ENCODE measurements at places on chromosomes 12 and 14.

DNA sequence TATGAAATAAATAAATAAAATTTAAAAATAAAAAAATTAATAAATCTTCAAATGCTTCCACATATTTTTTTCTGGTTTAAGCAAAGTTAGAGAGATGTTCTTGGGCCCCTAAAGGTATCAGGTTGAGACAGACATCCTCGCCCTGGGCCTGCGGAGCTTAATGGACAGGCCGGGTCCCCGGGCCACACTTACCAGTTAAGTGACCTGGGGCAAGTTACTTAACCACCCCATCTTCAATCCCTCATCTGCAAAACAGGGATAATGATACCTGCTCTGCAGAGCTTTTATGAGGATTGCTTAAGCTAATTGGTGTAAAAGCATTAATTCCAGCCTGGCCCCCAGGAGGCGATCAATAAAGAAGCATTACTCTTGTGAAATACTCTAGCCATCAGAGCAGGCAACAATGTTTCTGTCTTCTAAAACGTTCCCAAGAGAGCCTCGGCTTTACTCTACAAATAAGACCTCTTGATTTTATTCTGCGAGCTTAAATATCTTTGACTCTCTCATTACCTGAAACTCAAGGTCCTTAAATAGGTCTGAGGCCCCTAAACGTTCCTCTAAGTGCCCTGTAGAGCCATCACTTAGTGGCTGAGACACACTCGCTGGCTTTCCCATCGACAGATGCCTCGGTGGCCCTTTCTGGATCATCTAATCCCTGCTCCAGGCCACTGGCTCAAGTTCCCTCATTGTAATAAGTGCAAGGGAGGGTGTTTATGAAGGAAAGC is 81.1 kb upstream of the DIO3 start:
- DNase-seq = no peak

- DNase-seq = no peak
Measured at GRCh38 chr12:69388371-69388770, 28.8 kb downstream of the YEATS4 start.

DNA sequence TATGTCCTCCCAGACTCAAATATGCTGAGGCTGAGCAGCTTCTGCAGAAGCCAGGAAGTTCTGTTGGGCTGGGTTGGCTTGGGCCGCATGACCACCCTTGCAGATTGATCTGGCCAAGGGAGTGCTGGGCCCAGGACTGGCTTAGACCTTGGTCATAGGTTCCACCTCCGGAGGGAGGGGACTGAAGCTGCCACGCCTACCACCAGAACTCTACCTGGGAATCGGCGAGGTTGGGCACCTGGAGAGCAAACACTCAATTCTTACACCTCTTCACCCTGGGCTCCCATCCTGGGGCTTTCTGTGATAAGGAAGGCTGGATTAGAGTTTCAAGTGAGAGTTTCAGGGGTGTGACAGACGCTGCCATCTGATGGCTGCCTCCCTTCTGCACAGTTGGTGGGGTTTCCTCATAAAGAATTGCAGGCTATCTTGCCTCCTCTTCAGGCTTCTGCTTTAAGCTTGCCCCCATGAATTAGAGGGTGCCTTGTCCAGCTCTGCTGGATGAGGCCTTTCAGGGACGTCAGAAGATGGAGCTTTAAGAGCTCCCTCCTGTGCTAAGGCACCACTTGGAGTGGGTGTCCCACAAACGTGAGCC is 5.8 kb downstream of the SLC24A4 start:
- no peak for DNase-seq

DNA sequence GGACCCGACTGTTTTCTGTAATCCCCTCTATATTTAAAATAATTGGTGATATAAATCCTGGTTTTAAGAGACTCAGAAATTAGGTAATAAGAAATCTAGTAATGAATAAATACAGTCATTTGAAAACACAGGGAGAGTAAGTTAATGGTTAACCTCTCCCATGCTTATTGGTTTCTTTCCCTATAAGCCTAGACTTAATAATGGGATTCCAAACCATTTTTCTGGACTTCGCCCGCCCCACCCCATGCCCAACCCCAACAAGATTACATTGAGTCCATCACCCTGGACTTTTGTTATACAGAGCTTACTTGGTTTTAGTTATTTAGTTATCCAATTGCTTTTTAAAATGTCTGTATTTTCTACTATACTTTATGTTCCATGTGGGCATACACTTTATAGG is 98.7 kb downstream of the WIF1 start:
- no peak for DNase-seq

GRCh38 chr14:23174296-23175184 is 8.9 kb downstream of the SLC7A8 start:
- DNase-seq = no peak

DNA sequence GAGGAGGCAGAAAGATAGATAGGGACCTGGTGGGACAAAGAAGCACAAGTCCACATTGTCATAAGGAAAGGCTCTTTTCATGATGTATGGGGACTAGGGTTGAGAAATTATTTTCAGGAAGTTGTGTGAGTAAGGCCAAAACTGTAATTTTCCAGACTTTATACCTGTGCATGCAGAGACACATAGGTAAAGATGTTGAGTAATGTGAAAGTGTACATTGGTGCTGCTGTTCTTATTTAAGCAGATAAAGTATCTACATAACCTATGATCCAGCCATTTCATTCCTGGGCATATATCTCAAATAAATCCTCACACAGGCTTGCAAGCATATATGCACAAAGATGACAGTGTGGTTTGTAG is 332.2 kb downstream of the DUSP6 start:
- no peak for DNase-seq

DNA sequence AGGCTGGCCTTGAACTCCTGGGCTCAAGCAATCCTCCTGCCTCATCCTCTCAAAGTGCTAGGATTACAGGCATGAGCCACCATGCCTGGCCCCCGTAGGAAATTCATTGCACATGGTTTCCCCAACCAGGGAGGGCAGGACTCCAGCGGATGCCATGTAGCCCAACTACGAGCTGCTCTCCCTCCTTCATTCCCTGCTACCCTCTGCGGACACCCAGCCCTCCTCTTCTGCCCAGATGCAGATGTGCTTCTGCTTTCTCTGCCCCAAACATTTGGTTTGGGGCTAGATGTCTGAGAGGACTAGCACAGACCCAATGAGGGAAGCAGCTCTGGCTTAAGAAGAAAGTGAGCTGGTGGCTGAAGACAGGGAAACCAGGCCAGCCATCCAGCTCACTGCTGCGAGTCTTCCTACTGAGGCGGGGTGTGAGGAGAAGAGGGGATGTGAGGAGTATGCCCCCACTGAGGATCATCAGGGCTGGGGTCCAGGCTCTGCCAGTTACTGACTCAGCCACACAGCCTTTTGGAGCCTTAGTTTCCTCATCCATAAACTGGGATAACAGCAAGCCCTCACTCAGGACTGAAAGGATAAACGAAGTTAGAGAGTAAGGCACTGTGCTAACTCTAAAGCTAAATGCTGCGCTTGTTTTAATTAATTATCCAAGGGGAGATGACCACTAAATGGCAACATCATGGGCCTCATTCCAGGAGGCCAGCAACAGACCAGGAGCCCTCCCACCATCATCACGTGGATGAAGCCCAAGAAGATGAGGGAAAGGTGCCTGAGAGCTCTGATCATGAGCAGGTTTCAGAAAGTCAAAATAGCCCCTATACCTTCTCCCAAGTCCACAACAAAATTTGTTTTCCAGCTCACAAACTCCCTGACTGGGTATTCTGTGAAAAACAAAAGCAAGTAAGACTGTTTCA is 10.9 kb downstream of the CTDSP2 start:
- no peak for DNase-seq

GRCh38 chr12:100798286-100799160 is 3.9 kb downstream of the ANO4 start:
- no peak for DNase-seq

DNA sequence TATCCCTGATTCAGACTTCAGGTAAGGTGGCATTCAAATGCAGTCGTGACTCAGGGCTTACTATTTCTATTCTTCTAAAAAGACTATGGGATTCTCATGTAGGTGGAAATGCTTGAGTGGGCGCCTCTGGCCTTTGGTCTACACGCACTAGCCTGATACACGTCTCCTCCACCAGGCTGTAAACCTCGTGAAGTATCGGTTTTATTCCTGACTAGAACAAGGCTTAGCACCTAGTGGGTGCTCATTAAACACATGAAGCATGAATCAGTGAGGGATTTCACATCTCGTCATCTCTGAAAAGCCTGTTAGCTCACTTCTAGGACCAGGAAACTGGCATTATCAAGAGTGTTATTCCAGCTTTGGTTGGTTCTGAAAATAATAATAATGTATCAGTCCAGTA is 17.7 kb upstream of the HNF1A start:
- no peak for DNase-seq

DNA sequence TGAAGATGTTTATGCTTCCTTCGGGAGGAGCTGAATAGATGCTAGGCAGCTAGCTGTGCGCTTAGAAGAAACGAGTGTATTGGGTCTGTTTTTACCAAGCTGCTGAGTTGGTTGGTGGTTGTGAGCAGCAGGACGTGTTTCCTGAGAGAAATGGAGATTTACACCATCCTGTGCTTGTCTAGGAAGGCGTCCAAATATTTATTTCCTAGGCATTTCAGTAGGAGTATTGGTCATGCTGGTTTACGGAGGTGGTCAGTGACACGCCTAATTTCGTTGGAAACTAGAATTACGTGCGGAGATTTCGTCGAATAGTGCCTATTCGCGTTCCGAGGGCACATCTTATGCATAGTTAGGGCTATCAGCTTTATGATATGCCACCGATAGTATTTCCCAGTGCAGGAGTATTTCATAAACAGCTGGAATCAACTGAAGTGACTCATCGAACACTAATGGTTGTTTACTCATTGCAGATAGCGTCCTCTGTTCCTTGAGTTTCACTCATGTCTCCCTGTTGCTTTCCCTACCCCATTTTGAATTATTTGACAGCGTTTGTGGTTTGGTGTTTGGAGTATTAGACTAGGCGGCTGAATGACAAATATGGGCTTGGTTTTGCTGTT is 780 bp downstream of the TBC1D15 start:
- DNase-seq = no peak

- DNase-seq = no peak
Measured at GRCh38 chr12:116246490-116247179, 30.9 kb downstream of the MED13L start.

DNA sequence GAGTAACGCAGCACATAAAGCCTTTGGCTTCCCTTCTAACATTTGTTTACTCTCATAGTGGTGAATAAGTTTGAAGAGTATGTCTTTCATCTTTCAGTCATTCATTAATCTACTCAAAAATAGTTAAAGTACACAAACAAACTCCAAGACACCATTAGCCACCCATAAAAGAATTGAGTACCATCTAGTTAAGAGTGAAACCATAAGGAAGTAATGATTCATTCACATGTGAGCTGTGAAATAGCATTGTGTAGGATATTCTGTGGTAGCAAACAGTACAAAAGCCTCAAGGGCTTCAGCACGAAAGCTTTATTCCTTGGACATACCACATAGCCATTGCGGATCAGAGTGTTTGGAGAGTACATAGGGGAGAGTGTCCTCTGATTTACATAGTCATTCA is 13.9 kb downstream of the SYT1 start:
- no peak for DNase-seq

DNA sequence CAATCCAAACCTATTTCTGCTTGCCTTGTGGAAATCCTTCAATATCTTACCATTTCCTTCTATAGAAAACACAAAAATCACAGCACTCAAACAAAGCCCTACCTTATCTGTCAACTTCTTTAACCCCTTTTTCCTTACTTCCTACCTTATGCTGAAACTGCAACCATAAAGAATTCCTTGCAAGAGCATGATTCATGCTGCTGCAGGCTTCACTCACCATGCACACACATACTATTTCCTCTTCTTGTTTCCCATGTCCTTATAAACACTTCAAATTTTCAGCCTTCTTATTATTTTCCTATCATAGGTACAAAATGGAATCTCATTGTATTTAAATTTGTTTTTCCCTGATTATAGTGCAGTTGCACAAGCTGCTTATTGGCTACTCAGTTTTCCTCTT is 23.3 kb downstream of the LMNTD1 start:
- no peak for DNase-seq

DNA sequence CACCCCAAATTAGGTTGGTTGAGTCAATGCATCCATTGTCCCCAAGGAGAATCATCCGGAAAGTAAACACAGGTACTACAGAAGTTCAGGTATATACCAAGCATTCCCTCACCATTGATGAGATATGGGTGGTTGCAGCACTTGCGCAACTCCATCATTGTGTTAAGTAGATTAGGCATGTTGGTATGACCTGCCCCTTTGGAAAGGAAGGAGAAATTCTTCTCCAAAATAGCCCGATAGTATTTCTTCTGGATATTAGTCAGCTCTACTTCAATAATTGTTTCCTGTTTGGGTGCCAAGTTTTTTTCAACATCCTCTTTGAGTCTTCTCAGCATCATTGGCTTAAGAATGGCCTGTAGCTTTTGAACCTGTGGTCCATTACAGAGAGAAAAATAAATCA is 21.3 kb upstream of the SUPT16H start:
- no peak for DNase-seq

DNA sequence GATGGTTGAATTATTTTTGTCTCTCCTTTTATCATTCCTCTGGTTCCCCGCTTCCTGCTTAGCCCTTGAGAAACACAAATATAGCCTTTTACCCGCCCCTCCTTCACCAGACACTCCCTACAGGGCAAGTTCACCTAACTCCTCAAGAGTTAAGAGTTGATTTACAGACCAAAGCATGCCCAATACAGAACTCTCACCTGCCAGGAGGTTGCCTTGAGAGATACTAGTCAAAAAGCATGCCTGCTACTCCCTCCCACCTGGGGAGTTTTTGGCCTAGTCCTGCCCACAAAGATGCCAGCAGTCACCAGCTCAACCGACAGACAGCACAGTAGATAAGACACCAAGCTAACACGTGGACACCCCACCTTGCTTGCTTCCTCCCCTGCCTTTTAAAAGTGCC is 11.2 kb downstream of the LGMN start:
- DNase-seq = no peak

GRCh38 chr14:66378712-66379505 is 107.3 kb upstream of the CCDC196 start:
- no peak for DNase-seq

GRCh38 chr12:131711551-131712205 is 788 bp downstream of the SFSWAP start:
- DNase-seq = no peak

DNA sequence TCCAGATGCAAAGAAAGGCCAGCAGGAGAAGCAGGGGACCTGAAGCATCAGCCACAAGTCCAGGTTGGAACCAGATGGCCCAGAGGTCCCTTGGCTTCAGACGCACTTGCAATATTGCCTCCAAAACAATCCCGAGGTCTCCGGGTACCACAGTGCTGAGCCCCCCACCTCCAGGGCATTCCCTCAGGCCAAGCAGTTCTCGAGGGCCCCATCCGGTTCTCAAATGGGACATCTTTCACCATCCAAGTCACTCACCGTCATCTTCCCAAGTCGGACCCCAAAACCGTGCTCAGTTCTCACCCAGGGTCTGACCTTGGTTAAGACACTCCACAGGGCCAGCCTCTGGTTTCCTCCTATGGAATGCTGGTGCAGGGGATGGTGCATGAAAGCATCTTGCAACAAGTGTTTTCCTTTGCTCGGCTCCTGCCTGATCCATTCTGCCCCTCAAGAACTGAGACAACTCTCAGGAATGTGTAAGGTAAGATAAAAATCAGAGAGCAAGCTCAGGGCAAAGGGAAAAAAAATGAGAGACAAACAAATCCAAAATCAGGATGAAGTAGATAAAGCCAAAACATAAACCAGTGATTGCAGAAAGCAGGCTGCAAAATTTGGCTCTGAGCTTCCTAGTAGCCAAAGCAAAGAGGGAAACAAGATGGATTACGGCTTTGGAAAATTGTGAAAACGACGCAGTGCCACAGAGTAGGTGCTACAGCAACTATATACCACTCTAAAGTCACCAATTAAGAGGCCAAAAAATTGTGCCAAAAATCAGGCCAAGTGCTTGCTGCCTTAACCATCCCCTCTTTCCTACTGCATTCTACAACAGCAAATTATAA is 8.0 kb downstream of the NCOR2 start:
- no peak for DNase-seq

- no peak for DNase-seq
Measured at GRCh38 chr14:75238756-75239455, 39.7 kb upstream of the FOS start.

Measured in stimulated activated CD4-positive, alpha-beta T cell treated with anti-CD3 and anti-CD28 coated beads, Interleukin-4, amount 100 ng/mL, for 4 hours (primary cell).